ENCODE measurements at places on chromosomes 1 and 21. TPM values are rescaled to one million over a fixed set of nuclear protein-coding genes. Genes with fewer than 3 reads are reported as not detected.

Gene ITLN1
- not detected for total RNA-seq

Gene BSND
- total RNA-seq, result 0.17 TPM

Gene CD164L2
- total RNA-seq, result 1.2 TPM

Gene ADGRL2
- total RNA-seq, result 119 TPM

Gene FABP3
- total RNA-seq, result 9.0 TPM

Gene LAMTOR2
- total RNA-seq, result 55.0 TPM

Gene GJA5
- 0.33 TPM for total RNA-seq

Gene TMEM50B
- 14.8 TPM for total RNA-seq

DNA sequence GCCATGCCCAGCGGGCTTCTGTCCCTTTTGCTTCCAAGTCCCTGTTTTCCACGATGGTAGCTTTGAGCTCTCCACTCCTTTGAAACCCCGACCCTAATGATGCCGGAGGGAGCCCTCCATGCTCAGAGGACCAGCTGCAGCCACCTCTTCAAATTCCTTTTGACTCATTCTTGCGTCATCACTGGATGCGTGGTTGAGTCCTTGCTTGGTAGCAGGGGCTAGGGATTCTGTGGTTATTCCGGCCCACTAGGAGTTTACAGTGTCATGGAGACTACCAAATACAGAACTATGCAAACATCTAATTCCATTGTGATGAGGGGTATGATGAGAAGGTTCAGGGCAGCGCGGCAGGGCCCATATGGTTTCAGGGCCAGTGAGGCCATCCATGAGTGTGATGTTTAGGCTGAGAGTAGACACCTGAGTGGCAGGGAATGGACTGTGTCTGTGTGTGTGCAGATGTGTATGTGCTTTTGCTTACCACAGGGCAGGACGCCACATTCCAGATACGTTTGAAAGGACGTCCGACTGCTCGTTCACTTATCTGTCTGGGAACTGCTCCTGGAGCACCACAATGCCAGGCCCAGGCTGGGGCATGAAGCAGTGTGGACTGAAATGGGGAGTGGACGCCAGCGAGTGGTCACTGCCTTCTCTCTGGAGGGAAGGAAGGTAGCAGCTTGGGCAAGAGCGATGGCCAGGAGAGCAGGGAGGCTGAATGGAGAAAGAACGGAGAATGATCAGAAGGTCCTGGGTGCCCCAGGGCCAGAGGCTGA is 30.4 kb upstream of the ZBTB21 start:
- no peak for DNase-seq

DNA sequence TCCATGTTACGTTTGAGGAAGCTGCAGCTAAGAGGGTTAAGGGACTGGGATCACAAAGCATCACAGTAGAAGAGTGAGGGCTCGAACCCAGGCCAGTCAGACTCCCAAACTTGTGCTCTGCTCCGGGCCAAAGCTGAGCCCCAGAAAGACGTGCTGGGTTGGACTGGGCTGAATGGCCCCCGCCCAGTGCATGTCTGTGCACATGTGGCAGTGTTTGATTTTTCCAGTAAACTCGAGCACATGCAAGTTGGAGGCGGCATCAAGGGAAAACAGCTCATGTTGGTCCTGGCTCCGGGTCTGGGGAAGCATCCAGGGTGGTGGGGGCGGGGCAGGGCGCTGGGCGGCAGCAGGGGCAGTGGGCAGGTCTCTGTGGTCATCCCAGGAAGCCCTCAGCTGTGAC is 39.8 kb upstream of the WNT4 start:
- no peak for DNase-seq

DNA sequence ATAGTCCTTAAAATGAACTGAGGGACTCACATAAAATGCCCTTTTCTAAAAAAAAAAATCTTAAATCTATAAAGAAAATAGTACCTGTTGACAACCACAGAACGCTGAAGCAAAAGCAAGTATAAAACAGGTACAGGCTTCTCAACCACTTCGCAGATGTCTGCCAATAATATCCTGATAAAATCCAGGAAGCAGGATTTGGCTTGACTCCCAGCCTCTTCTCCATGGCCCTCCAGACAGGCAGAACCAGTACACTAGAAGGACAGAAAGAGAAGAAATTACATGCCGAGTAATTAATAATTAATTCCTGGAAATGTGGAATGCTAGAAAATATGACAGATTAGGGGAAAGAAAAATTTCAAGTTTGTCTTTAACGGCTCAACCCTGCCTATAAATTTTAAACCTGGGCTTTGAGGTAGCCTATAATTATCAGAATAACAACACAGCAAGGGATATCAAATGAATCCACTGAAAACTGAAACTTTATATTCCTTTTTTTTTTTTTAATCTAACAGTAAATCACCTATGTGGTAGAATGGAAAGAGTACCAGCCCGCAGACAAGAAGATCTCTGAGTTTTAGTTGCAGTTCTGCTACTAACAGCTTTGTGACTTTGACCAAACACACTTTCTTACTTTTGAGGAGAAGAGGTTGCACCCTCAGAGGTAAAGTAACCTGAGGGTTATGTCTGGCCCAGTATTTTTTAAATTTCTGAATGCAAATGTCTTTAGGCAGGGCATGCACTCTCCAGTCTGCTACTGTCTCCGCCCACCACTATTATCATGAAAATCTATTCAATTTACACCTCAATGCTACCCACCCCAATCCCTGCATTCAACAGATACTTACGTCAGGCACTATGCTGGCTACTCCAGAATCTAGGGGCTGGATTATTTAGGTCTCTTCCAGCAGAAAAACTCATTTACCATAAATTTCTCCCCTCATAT is 2.7 kb downstream of the KIAA0319L start:
- DNase-seq, result peak; percentile 69

DNA sequence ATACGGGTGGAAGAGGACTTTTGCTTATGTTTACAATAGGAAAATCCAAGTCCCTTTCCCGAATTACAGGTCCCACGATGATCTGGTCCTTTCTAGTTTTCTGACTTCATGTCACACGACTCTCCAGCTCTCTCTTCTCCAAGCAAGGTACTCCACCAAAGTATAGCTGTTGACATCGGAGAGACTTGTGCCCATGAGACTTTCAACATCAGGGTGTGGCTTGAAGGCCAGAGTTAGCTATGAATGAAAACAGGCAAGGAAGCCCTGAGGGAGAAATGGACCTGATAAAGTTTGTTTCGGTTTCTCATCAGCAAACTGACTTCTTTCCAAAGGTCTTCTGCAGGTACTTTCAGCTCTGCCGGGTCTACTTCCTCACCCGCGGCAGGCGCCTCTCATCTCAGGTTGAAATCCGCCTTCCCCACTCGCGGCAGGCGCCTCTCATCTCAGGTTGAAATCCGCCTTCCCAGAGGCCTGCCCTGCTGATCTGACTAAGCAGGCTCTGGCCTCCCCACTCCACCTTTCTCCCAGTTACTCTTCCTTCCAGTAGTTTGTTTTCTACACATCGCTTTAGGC is 2.1 kb upstream of the PER3 start:
- no peak for DNase-seq

- DNase-seq, result no peak
Observed at GRCh38 chr1:15262706-15263105, 15.7 kb downstream of the FHAD1 start.

DNA sequence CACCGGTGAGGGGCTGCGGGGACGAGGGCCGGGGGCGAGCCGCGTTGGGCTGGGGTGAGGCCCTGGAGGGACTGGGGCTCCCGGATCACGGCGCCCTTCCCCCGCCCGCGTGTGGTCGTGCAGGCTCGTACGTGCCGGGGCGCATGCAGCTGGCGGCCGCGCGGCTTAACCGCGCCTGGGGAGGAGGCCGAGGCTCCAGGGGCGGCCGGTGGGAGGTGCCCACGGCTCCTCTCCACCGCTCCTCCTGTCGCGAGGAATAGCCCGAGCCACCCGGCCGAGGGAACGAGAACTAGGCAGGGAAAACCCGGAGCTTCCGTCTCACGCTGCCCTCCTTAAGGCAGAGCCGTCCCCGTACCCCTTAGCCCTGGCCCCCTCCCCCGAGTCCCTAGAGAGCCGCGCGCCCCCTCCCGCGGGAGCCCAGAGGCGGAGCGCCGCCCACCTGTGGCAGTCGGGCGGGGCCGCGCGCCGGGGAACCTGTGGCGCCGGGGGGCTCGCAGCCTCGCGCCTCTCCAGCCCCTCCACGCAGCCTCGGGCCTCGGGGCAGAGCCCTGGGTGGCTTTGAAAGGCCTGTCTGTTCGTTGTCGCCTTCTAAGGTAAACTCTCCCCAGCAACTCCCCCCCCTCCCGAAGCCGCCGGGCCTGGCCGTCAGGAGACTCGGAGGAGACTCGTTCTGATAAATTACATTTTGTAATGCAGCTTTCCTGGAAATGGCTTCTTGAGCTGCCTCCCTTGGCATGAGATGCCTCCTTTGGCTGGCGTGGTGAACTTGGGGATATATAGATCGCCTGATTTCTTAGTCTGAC is 746 bp downstream of the AK4 start:
- peak; percentile 79 for DNase-seq

DNA sequence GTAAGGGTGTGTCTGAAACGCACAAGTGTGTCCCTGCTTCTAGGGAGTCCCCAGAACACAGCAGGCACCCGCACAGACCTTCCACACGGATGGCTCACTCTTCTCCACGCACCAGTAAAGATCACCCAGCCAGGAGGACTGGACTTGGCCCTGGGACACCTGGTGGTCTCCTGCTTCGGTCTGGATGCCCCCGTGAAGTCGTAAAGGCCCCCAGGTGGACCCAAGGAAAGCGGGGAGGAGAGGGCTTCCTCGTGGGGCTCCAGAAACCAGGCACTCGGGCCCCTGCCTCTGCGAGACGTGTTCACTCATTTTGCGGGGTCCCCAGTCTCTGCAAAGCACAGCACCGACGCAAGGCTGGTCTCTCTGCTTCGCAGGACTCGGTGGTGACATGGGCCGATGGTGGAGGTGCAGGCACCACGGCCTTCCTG is 20.2 kb upstream of the COL6A2 start:
- DNase-seq, result peak; percentile 18

GRCh38 chr1:99326215-99326949 is 62.1 kb downstream of the PLPPR4 start:
- no peak for DNase-seq

DNA sequence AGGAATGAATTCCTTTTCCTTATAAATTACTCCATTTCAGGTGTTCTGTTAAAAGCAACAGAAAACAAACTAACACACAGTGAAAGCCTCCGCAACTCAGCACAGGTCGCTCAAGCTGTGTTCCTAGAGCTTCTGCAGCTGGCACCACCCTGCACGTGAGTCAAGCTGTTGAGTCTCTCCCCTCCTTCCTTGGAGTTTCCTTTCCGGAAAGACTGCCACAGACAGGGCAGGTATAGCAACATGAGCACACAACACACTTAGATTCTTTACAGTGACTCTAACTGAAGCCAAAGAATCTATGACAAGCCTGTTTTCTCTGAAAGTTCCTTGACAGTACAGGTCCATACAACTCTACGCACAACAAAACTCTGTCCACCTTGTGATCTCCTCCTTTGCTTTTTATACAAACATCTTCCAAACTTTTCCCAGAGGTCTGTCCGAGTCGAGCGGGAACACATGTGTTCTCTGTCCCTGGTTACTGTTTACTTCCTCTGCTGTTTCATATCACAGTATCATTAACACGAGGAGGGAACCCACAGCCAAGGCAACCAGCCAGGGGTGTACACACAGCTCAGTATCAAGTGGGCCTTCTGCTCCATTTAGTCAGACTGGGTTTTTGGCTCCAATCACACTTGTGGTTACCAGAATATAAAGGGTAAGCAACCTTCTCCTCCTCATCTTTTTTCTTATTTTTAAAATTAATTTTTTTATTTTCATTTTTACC is 38.7 kb upstream of the DESI2 start:
- no peak for DNase-seq

DNA sequence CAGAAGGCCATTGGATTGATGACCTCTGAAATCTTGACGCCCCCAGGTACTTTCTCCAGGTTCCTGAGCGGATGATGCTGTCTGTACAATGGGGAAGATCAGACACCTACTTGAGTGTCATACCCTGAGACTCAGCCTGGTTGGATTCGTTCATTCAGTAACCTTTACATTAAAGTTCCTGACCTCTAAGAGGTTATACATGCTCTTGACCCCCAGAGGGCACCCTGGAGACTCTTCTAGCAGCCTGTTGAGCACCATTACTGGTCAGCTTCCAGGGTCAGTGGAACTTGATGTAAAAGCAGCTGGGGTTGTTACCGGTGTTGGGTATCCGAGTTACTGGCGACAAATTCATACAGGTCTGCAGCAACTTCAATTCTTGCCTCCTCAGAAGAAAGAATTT is 114.3 kb upstream of the ZNF678 start:
- DNase-seq, result peak; percentile 72

- no peak for DNase-seq
Observed at GRCh38 chr1:2395245-2395644, 3.6 kb downstream of the RER1 start.

DNA sequence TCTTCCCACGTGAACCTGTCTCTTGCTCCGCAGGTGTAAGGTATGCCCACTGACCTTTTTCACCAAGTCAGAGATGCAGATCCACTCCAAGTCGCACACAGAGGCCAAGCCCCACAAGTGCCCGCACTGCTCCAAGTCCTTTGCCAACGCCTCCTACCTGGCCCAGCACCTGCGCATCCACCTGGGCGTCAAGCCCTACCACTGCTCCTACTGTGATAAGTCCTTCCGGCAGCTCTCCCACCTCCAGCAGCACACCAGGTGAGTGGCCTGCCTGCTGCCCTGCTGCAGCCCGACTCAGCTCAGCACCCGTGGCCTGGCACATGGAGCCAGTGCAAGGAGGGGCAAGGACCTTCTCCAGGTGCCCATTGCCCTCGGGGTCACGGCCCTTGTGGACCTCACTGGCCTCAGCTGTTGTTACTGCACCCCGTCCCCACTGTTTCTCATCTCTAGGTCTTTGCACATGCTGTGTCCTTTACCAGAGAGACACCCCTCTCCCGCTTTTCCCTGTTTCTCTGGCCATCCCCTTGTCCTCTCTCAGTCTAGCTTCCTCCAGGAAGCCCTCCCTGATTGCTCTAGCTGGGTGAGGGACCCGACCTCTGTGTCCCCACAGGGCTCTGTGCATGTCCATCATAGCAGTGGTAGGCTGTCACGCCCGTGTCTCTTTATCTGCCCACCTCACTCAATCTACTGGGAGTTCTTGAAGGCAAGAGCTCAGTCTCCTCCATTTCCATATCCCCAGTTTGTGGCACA is 25.4 kb downstream of the ZNF362 start:
- no peak for DNase-seq

DNA sequence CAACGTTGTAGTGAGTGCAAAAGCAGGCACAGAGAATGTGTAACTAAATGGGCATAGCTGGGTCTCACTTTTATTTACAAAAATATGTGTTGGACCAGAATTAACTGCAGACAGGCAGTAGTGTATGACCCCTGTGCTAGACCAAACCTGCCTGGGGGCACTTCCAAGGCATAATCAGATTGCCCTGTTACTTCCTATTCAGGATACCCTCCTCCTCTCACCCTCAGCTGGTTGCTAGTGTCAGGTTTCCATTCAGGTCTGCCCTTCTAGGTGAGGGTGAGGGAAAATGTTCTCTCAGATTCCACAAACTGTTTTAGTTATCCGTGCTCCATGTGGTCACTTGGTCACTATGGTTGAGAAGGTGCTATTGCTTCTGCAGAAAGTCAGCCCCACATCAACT is 387.3 kb downstream of the LMX1A start:
- DNase-seq, result no peak

- no peak for DNase-seq
Observed at GRCh38 chr1:68917456-68917855, 420.6 kb upstream of the DEPDC1 start.

GRCh38 chr1:217253351-217253750 is 377.5 kb downstream of the GPATCH2 start:
- DNase-seq, result no peak

Data from H9 (cell line).